ENCODE measurements at places on chromosomes 2 and 18.

GRCh38 chr18:52288403-52289004, 51.5 kb upstream of the DCC start:
- no peak for DNase-seq

- no peak for DNase-seq
Measured at GRCh38 chr2:210158236-210158635, 13.0 kb downstream of the KANSL1L start.

DNA sequence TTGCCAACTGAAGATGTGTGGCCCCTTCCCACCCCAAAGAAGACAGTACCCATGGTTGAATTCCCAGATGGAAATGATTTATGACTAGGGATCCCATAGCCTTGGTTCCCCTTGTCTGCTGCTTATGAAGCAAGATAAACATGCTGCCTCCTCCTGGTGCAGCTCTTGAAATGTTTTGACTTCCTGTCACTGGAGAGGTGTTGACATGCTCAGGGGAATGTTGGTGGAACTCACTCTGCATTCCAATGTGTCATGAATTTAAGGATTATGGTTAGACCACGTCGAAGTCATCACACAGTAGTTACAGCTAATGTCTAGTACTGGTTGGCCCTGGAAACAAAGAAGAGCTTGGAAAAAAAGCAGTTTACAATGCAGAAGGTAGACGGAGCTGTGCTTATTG, 69.0 kb upstream of the FAM110C start:
- no peak for DNase-seq

GRCh38 chr2:26223018-26223417, 21.4 kb downstream of the HADHA start:
- peak; percentile 14 for DNase-seq

GRCh38 chr2:217954971-217955740, 47.6 kb downstream of the TNS1 start:
- no peak for DNase-seq

- DNase-seq: no peak
Measured at GRCh38 chr2:190759749-190760213, 110.9 kb downstream of the NAB1 start.

GRCh38 chr2:233844064-233844807, 10.1 kb downstream of the HJURP start:
- DNase-seq: no peak

DNA sequence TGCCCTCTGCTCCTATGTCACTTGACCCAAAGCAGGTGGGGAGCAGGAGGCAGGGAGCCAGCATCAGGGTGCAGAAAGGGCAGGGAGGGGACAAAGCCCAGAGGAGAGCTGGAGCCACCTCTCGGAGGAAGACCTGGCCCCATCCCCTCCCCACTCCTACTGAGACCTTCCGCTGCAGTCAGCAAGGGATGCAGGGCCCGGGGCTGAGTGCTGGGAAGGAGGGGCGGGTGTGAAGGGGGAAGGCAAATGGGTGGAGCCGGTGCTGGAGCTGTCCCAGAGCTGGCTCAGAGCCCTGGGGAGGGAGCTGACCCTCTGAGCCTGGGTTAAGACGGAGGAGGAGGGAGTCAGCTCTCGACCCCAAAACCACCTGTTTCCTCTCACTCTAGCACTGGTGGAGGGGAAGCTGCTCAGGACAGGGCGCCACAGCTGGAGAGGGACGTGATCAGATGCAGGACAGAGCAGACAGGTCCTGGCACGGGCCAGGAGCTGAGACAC, 33.8 kb downstream of the HS1BP3 start:
- no peak for DNase-seq

DNA sequence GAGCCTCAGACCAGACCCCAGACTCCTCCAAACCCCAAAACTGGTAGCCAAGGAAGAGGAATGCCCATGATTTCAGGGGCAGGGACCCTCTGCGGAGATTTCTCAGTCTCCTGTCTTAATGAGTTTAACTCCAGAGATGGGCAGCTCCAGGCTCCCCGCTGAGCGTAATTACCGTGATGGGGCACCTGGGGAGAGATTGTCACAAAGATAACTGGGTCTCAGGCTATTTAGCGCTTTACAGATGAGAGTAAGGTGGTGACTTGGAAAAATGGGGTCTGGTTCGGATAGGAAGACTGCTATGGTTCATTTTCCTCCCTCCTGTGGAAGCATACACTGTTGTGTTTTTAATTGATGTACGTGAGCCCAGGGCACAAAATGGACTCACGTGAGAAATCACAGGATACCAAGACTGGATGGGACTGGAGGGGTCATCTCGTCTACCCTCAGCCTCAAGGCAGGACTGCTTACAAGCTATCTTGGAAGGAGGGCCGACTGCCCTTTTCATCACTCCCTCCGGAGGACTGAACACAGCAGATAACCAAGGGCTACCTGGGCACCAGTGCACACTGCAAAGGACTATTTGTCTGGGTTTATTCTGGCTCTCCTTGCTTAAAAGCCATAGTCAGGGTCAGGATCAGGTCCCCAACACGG, 427.8 kb downstream of the ZNF521 start:
- DNase-seq: no peak

- no peak for DNase-seq
Measured at GRCh38 chr2:216659276-216659675, 26.1 kb downstream of the IGFBP2 start.

DNA sequence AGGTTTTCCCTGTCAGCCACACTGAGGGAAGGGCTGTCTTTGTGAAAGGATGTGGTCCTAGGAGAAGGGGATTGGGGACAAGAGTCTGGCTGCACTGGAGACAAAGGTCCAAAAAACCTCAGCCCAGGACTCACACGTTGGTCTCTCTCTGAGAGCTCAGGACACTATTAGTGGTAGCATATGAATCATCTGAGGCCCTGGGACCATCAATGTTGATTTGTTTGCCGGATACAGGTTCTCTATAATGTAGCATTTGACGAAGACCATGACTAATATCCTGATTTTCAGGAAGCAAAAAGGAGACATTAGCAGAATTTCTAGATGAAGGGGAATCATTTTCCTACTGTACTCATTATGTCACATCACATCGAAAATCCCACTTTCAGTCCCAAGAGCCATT, 22.2 kb upstream of the DNAH6 start:
- DNase-seq: no peak

DNA sequence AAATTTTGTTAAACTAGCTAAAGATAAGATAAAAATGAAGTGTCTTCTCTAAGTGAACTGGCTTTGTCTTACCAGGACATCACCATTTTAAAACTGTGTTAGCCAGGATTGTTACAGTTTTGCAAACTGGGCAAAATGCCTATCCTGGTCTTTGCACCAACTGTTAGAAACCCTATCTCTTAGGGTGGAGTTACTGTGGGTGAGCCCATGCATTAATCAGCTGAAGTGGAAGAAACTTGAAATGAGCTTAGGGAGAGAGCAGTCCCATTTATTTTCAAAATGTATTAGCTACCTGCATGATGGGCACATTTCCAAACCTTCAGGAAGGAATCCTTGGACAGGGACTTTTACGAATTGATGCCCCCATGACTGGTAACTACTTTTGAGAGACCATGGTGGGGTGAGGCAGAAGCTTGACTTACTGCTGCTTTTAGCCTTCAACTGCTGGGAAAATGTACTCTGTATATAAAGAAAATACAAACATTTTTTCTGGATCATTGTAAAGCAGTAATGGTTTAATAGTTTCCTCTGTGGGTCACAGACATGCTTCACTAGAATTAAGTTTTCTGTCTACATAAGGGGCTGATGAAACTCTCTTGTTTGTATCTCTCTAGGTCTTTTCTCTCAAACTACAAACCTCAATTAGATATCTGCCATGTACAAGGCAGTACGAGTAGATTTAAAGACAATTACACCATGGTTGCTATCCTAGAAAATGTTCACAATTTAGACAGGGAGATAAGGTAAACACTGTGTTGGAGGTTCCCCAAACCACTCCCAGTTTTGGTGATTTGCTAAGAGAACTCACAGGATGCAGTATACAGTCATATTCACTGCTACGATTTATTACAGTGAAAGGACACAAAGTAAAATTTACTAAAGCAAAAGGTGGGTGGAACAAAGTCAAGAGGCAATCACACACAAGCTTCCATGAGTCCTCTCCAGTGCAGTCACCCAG, 321.4 kb upstream of the MMADHC start:
- DNase-seq: peak; percentile 56

GRCh38 chr2:2851806-2852777, 521.0 kb upstream of the MYT1L start:
- DNase-seq: no peak

DNA sequence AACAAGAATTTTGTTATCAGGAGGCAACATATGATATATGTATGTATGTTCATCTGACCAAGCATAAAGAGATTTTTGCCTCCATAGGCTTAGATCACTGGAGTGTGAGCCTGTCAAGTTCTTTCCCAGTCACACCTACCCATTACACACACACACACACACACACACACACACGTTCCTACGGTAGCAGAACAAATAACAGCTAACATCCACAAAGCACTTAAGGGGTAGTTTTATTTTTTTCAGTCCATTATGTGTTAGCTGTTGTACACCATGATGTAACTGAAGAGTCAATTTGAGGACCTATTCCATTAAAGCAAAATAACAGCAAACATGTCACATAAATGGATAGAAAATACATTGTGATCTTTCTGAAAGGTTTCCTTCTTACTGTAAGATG, 39.5 kb downstream of the UGP2 start:
- DNase-seq: no peak

DNA sequence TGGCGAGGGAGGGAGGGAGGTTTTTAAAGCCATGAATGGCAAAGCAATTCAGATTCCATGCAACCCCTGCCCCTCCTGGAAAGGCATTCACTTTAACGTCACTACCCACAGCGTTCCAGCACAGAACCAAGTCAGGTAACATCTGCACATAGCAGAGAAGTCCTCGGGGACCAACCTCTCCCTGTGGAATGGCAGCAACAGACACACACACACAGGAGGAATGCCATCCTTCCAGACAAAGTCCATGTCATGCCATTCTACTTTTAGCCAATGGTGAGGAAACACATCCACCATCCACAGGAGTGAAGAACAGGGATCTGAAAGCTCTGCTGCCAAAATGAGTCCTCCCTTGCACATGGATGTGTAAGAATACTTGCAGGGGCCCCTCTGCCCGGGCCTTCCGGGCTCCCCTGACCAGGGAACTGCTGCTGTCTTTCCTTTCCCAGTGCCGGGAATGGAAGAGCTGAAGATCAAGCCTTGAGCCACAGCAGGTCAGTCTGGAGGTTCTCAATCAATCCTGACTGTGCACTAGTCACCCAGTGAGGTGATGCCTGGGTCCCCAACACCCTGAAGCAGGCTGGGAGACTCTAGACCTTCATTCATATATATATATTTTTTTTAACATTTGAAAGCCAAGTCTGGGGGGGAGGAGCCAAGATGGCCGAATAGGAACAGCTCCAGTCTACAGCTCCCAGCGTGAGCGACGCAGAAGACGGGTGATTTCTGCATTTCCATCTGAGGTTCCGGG, 63.7 kb downstream of the UXS1 start:
- no peak for DNase-seq

- no peak for DNase-seq
Measured at GRCh38 chr18:54875063-54875462, 46.8 kb downstream of the RAB27B start.

DNA sequence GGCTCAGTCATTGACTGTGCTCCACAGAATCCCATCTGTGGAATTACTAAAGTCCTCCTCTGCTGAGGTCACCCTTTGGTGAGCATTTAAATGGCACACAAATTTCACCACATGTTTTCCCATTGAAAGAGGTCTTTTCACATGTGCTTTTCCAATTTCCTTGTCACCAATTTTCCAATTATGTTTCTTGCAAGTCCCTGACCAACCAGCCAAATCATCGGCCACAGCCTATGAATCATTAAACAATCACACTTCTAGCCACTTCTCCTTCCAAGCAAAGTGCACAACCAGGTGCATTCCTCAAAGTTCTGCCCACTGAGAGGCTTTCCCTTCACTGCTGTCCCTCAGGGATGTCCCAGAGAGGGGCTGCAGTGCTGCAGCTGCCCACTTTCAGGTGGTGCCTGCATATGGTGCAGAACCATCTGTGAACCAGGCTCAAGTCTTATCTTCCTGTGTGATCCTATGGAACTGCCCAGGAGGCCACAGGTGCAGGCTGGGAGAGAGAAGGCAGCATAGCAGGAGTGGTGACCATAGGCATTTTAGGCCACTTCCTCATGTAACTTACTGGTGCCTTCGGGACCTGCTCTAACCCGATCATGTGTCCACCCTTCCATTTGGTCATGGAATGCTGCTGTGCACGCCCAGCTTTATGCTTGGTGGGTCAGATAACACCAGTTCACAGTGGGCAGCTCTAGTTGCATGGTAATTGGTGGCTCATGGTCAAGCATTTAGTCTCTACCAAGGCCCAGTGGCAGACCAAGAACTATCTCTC, 153.0 kb downstream of the SEPTIN10 start:
- no peak for DNase-seq

DNA sequence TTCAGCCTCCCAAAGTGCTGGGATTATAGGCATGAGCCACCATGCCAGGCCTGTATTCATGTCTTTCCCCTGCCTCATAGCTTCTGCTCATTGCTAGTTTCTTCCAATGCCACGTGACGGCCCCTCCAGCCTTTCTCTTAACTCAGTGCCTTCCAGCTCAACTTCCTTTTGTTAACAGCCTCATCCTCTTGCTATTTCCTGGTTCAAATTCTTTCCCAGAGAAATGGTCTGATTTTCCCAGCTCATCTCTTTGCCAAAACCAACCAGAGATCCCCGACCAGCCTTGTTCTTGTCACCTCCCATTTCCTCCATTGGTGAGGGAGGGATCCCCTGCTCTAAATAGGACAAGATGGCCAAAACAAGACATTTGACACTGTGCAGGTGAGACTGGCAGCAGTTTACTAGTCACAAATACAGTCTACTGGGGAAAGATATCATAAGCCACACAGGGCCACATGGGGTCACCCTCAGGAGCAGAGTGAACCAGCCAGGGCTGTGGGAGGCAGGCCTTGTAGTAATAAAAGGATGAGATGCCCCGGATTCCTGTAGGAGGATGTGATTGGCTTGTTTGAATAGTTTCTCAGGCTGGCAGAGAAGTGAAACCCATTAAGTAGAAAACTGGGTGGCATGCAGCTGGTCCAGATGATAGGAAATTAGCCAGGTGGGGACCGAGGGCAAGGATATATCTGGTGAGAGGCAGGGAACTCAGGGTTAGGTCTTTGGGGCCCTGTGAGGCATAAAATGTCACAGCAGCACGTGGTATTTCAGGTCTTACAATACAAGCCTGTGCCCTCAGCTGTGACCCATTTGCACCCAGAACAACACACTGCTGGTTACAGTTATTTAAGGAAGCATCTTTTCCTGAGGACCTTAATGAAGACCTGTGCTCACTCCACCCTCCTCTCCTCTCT, 6.4 kb downstream of the CD207 start:
- DNase-seq: no peak

- no peak for DNase-seq
Measured at GRCh38 chr2:234373060-234373459, 123.8 kb downstream of the ARL4C start.

- DNase-seq: no peak
Measured at GRCh38 chr18:58697146-58697545, 25.9 kb downstream of the MALT1 start.

GRCh38 chr18:21904856-21905255, 164.3 kb downstream of the MIB1 start:
- no peak for DNase-seq

DNA sequence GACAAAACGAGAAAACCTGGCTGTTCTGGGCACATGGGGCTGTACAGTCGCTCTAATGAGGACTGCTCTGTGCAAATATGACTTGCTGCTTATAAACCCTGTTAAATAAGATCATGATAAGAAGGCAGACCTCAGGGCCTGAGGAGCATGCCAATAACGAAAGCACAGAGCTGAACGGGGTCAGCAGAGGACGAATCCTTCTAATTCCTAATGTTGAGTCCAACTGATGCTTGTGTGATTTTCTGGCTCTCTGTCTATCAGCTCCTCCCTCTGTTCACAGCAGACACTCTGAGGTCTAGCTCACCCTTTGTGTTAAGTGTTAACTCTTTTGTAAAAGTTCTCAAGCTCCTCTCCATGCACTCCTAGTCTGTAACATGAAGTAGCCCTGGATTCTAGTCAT, 167.2 kb upstream of the REV1 start:
- DNase-seq: no peak
